Stimulated activated CD8-positive, alpha-beta memory T cell treated with anti-CD3 and anti-CD28 coated beads, Interleukin-4, amount 100 ng/mL, for 4 hours (primary cell): ENCODE measurements at places on chromosomes 6 and 20.

DNA sequence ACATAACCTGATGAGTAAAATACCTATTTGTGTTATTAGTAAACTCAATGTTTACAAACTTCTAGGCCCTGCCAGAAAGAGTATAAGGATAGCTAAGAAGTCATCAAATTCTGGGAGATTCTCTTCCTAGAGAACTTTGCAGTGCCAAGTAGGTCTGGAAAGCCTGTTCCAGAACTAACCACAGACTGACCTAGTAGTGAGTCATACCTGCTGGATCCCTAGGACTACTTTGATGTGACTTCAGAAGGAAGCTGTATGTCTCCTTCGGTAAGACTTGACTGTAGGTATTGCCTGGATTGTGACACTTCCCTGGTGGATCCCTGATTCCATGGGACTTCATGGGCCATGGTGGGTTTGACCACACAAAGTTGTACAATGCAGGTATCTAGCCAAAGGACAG is 131.7 kb downstream of the DNAH8 start:
- DNase-seq: no peak

DNA sequence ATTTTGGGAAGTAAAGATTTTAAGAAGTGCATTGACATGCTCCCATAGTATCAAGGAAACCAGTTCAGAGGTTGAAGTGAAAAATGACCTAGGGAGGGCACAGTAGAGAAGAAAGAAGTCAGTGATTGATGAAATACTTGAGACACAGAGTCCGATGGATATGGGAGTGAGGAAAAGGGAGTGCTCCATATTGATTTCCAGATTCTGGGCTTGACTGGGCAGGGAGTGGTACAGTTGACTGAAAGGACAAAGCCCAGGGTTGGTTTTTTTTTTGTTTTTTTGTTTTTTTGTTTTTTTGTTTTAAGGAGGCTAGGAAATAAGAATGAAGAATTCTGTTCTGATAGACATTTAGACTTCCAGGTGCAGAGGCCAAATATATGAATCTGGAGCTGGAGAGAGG is 86.7 kb upstream of the RIN2 start:
- no peak for DNase-seq

DNA sequence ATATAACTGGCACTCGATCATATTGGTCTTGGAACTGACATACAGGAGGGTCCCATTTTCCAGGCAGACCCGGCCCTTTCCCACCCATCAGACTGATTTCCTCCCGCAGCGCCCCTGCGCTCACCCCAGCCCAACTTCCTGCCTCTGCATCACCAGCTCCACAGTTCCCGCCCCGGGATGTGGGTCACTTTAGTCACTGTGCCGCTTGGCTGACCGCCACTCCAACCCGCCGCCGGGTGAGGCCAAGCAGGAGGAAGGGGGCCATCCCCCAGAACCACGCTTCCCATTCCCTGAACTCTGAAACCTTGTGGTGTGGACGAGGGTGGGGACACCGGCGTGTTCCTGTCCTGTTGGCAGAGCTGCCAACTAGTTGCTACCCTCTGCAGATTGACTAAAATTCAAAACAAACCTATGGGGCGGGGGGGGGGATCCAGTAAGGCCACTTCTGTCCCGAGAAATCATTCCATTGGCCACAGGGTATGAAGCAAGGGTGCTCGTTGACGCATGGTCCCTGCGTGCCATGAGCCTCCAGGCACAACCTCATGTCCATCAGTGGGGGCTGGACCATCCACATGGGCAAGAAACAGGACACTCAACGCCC is 12.3 kb downstream of the TGM2 start:
- DNase-seq: no peak

GRCh38 chr20:50429412-50429811 is 80.8 kb upstream of the PTPN1 start:
- no peak for DNase-seq

DNA sequence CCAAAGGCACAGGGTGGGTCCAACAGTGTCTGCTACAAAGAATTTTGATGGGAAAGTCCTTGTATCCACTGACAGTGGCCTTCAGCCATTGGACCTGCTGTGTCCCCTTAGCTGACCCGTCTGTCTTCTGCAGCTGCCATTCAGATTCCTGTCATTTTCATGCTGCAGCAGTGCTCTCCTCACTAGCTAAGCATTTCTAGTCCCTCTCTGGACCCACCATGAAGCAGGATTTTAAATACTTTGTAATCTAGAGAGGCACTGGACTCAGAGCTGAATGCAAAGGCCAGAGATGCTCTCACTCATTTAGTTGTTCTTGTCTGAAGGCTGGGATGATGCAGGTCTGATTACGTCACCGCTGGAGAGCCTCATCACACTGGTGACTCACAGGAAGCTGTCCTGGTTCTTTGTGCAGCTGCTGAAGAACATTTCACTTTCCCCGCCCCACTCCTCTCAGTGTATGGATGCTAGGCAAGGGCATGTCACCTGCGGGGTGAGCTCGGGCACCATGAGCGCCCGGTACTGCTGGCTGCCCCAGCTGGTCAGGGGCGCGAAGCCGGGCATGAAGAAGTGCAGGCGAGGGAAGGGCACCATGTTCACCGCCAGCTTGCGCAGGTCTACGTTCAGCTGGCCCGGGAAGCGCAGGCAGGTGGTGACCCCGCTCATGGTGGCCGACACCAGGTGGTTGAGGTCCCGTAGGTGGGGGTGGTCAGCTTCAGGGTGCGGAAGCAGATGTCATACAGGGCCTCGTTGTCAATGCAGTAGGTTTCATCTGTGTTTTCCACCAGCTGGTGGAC is 19.4 kb upstream of the TUBB2A start:
- no peak for DNase-seq

DNA sequence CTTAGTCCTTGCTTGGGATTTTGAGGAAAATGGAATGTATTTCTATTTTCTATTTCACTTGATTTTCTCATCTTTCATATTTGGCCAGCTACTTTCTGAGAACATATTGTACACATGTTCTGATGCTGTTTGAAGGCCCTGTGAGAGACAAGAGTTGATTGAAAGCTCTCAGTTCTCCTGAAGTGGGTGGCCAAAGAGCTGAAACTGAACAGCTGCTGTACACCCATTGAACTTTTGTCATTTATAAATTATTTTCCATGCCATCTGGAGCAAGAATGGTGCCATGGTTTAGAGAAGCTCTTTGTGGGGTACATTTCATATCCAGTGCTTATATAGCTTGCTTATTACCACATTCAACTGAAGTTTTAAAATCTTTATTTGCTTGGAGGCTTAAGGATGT is 298.3 kb downstream of the PRL start:
- DNase-seq: no peak

GRCh38 chr6:126546541-126547120 is 206.7 kb downstream of the CENPW start:
- no peak for DNase-seq
